A549 treated with Hydrocortisone at 1 μM for 4 hours (cell line): ENCODE measurements at places on chromosomes 6 and 20. TPM values are rescaled to one million over a fixed set of nuclear protein-coding genes. Genes with fewer than 3 reads are reported as not detected.

Gene COL12A1
- total RNA-seq: 4.0 to 7.8 TPM (median 4.6 TPM) in 5 replicates

Gene CLVS2
- 0.08 to 0.26 TPM (median 0.17 TPM) in 5 replicates for total RNA-seq

Gene TMEM14B
- total RNA-seq: 122 to 161 TPM (median 139 TPM) in 5 replicates

Gene CAGE1
- total RNA-seq: not detected in 5 replicates

Gene C6orf120
- 10.2 to 14.4 TPM (median 13.3 TPM) in 5 replicates for total RNA-seq

Gene ABRACL
- 46.2 to 54.8 TPM (median 46.9 TPM) in 5 replicates for total RNA-seq

Gene THEMIS
- total RNA-seq: not detected in 5 replicates

Gene FOXA2
- total RNA-seq: 13.3 to 18.2 TPM (median 17.3 TPM) in 5 replicates

Gene HEY2
- 0.05 to 0.07 TPM (median 0.06 TPM) in 3 of 5 replicates, not detected in the others for total RNA-seq

Gene BAG2
- total RNA-seq: 6.3 to 7.6 TPM (median 7.0 TPM) in 5 replicates

Gene MLIP
- not detected in 5 replicates for total RNA-seq
